ENCODE measurements at places on chromosomes 3 and 15.

DNA sequence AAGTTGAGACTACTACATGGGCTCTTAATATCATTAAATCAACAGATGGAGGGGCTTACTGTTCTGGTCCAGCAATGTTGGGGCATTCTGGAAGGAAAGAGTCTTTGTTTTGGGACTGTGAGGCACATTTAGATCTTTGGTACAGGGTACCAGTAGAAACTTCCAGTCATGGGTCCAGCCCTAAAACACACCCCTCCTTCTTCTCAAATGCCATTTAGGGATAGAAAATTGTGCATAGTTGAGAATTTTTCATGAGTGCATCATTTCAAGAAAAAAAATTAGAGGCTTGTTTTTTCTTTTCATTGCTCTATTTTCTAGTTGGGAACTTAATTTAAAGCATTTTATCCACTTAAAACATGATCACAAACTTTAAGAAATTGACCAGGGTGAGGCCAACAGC lies 4.1 kb upstream of the RTP1 start:
- no peak for DNase-seq

DNA sequence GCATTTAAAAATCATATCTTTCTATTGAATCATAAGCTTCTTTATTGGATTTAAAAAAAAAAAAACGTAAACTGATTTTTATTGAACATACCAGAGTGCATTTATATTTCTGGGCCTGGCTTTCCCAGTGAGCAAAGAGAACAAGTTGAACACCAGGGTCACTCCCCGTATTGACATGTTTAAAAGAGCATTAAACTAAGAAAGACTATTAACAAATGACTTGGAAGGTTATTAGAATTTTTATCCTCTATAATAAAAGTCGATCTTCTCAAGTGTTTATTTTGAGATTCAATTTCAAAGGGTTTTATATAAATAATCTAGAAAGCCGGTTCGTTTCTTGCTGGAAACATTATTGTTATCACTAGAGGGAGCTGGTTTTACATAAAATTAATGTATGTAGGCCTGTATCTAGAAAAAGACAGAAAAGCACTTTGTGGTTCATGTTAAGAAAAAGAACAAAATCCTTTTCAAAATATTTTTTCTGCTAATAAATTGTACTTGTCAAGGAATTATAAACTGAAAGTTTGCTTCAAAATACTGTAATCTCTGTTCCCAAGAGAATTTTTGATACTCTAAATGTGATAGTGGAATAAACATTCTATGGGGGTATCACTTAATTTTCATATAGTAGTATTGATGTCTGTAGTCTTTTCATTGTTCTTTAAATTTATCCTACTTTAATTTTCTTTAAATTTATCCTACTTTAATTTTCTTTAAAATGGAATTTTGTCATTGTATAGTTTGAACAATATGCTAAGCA lies 321.8 kb upstream of the MME start:
- peak; percentile 77 for DNase-seq

DNA sequence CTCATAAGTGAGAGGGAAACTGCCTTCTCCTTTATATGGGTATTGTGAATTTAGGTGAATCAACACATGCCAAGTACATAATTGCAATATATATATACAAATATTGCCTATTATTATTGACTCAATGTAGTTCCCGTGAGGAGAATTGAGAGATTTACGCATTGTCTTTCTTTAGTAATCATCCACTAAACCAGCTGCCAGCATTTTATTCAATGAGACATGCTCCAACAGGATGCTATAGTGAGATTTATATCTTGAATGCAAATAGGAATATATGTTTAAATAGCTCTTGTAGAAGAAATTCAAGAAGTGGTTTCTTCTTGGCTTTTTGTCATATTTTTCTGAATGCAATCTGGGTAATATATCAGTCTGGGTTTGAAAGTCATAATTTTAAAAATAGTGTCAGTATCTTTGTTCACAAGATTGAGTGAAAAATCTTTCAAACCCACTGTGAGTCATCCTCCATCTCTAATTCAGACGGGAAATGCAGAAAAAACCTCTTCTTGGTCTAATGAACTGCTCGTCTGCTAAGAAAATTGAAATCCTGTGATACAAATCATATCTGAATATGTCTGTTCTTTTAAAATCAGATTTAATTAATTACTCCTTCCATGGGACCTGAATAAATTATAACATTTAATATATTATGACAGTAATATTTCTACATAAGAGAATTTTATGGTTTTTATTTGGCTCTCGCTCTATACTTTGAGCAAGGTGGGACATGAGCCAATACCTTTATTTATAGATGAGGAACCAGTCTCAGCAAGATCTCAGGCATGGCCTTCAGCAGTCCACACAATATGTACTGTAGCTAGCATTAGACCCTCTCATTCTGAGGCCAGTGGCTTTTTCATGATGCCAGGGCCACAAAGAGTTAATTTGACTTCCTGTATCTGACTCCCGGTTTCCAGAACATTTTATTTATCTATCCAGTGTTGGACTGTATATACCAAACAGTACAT lies 516.0 kb downstream of the GABRG3 start:
- DNase-seq: no peak

DNA sequence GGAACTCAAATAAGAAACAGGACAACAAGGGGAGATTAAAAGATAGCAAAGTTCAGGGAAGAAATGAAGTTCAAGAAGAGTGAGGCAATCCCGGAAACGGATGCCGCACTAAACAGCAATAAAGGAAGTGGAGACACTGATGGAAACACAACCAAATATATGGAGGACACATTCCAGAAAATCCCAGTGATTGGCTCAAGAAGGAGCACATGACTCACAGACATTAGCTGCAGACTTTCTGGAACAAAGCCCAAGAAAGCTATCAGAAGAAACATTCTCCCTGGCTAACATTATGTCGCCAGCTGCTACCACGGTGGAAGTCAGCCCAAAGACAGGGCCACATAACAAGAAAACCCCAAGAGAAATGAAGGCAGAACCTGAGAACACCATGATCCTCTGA lies 18.1 kb upstream of the VGLL4 start:
- peak; percentile 38 for DNase-seq

DNA sequence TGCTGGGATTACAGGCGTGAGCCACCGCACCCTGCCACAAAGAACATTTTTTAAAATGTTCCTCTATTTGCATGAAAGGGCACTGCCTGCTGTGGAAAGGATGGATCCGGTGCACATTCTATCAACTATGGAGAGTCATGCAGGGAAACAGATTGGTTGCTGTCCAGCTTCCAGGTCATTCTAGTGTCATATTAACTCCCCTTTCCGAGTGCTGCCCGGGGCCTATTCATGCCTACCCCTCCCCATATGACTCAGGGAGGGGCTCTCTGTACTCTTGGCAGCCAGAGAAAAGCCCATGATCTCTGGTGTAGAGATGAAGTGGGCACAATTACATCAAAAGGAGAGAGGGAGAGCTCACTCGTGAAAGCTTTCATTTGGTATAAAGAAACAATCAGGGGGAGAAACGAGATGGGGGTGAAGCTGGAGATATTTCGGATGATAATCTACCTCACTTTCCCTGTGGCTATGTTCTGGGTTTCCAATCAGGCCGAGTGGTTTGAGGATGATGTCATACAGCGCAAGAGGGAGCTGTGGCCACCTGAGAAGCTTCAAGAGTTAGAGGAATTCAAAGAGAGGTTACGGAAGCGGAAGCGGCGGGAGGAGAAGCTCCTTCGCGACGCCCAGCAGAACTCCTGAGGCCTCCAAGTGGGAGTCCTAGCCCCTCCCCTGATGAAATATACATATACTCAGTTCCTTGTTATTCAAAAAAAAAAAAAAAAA lies 16.1 kb upstream of the AHSG start:
- peak; percentile 8 for DNase-seq

DNA sequence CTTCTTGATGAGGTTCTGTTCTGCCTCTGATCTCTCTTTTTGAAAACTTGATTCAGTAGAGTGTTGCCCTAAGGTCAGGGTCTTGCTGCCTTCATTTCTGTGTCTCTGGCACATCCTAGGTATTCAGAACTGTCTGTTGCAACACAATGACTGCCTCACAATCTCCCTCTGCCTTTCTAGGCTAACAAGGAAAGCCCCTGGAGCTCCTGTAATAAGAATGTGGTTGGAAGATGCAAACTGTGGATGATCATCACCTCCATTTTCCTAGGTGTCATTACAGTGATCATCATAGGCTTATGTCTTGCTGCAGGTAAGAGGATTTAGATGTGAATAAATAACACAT lies 7.0 kb downstream of the C3orf52 start:
- DNase-seq: no peak

- peak; percentile 60 for DNase-seq
Measured at GRCh38 chr3:107574650-107575049, 51.9 kb downstream of the BBX start.

DNA sequence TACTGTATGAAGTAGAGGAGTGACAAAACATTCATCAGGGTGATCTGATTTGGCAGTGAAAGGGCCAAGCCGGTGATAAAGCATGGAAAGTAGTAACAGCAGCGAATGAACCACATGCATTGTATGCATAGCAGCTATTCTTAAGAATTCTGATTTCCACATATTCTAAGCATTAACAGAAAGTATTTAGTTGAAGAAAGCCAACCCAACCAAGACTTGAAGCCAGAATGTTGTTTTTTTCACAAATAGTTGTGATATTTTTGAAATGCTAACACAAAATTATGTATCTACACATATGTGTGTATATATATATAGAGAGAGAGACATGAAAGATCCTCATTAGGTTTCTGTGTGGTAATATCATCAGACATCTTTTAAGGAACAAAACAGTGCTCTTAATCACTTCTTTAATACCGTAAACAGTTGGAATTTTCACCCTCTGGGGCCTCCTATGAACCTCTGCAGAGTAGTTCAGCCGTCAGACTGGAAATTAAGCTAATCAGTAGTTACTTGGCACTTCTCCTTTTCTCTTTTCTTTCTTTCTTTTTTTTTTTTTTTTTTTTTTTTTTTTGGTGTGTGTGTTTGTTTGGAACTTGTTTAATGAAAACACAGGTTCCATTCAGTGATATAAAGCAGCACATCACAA lies 139.6 kb downstream of the CMSS1 start:
- DNase-seq: no peak

DNA sequence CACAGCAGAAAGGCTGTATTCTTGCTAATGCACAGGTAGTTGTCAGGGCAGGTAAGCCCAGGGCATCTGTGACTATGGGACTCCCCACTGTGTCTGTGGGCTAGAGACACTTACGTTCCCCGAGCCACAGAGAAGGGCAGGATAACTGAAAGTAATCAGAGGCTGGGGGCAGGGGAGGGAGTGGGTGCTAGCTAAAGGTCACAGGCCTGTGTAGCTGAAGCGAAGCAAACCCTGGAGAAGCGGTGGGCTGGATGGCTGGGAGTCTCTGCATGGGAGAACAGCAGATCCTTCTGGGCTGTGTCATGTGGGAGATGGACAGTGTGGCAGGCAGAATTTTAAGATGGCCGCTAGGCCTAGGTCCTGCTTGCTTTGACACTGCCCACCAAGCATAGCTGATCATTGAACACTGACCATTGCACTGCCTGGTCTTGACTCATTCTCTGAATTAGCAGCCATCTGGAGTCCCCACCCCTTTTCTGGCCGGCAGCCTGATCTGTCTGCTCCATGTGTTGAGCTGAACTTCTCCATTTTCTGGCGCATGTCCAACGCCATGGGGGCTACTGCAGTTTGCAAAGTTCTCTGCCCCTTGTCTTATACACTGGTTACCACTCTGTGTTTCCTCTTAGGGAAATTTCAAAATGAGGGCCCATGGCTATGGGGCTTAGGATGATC lies 110.0 kb downstream of the DGKG start:
- DNase-seq: no peak

- DNase-seq: peak; percentile 6
Measured at GRCh38 chr3:101229681-101230080, 90.7 kb downstream of the IMPG2 start.

GRCh38 chr3:144923046-144923775 lies 951.6 kb downstream of the DIPK2A start:
- no peak for DNase-seq

DNA sequence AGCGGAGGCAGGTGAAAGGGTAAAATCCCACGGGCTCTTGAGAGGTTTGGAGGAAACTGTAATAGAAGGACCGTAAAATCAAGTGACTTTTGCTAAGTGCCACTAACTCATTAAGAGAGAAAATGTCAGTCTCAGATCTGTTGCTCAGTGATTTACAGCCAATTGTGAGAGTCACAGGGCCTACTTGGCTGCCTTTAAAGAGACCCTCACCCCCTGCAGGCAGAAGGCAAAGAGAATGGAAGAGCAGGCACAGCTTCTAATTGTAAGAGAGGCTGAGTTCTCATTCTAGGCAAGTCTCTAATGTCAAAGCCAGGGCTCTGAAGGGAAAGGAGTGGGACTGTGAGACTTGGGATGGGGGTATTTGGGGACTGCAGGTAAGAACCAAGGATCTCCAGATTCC lies 9.3 kb upstream of the SYNM start:
- no peak for DNase-seq

- DNase-seq: no peak
Measured at GRCh38 chr3:145857956-145858355, 303.0 kb downstream of the PLOD2 start.

DNA sequence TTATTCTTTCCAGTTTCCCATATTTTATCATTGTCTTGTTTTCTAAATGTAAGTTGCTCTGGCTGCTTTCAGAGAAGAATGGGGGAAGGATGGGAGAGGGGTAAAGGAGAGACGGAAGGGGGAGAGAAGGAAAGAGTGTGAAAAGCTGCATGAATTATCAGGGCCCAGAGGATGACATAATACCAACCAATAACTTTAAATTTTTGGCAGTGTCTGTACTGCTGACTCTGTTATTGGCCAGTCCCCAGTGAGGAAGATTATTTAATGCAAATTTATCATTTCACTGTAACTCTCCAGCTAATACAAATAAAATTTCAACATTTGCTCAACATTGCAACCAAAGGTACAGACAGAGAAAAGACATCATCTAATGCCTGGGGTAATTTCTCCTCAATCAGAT lies 551.7 kb upstream of the CFAP20DC start:
- no peak for DNase-seq

DNA sequence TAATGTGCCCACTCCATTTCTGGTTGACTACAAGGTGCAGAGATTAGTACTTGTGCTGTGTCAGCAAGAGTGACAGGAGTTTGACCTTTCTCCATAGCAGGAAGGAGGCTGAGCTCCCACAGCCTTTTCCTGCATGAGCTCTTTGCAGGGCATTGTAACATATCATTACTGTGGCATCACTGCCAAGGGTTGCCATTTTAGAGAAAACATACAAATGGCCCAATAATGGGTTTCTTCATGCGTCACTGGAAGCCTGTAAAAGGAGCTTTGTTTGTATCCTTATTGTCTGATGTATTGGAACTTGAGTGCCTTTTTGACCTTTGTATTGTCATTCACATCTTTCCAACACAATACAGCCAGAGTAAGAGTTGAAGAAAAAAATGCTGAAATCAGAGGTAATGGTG lies 323.0 kb upstream of the CDIN1 start:
- DNase-seq: no peak

DNA sequence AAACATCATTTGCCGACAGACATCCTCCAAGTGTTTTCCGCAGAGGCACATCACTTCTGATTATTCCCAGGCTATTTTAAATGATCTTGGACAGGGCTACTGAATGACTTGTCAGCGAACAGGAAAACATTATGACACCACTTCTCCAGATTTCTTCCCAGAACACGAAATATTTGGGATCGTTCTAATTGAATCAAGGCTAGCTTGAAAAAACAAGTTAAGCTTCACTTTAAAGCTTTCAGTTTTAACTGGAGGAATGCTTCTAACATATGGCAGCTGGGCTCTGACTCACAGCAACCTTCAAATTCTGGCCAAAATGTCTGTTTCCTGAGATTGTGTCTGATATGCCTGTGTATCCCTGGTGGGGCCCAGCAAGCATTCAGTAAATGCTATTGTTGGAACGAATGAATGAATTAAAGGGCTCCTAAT lies 127.0 kb upstream of the ICE2 start:
- no peak for DNase-seq

Measured in ELR (cell line).